ENCODE measurements at places on chromosomes 11 and 22.

DNA sequence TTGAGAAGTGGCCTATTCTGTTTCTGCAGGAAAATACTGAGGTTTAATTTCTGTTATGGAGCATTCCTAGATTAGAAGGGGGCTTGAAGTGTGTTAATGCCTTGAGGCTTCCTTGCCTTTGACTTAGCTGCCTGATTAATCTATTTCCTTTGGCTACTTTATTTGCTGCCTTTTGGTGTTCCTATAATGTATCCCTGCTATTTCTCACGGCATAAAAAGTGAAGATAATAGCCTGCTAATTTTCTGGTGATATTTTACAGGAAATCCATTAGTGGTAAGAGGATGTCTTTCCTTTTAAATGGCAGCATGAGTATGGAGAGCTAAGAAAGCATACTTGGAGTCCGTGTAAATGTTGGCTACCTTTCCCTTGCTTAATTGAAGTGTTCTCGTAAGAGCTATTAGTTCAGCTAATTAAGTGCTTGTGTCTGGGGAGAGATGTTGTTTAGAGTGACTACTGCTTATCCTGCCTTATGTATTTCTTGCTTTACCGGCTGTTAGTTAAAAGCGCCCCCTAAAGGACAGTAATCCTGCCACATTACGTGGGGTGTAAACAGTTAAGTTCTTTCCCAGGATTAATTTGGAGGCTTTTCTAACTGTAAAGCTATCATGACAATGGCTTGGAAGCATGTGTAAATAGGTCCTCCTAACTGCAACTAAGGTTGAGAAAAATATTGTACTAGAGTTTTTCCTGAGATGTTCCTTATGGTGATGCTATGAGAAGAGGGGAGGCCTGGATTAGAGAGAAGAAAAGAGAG, 45.6 kb downstream of the ZNF280B start:
- no peak for DNase-seq

DNA sequence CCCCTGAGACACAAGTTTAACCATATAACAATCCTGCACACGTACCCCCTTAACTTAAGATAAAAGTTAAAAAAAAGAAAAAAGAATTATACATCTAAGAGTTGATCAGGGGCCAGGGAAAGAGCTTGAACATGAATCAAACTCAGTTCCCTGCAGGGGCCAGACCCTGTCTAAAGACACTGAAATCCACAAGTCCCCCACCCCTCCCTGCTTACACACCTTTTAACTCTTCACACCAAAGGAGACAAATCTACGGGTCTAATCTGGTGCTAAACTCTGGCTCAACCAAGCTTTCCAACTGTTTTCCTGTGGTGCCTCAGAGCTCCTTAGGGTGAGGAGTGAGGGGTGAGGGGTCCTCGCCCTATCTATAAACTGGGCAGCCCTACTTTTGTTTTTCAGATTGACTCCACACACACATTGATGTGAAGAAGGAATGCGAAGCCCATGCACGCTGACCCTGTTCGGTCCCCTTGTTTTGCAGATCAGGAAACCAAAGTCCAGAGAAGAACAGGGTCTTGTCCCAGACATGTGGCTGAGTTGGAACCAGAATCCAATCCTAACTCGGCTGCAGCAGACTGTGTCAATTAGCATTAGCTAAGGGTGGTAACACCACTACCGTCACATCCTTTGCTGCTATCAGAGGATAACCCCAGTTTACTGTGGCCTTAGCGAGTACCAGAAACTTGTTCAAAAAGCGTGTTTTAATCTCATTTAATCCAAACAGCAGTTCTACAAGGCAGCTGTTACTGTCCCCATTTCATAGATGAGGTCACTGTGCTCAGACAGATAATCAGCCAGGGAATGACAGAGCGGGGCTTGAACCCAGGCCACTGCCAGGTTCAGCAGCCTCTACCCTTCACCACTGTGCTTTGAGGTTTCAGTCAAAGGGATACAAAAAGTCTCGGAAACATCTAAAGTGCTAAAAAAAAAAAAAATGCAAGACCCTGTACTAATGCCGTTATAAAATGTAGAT, 145.2 kb upstream of the SYT13 start:
- no peak for DNase-seq

DNA sequence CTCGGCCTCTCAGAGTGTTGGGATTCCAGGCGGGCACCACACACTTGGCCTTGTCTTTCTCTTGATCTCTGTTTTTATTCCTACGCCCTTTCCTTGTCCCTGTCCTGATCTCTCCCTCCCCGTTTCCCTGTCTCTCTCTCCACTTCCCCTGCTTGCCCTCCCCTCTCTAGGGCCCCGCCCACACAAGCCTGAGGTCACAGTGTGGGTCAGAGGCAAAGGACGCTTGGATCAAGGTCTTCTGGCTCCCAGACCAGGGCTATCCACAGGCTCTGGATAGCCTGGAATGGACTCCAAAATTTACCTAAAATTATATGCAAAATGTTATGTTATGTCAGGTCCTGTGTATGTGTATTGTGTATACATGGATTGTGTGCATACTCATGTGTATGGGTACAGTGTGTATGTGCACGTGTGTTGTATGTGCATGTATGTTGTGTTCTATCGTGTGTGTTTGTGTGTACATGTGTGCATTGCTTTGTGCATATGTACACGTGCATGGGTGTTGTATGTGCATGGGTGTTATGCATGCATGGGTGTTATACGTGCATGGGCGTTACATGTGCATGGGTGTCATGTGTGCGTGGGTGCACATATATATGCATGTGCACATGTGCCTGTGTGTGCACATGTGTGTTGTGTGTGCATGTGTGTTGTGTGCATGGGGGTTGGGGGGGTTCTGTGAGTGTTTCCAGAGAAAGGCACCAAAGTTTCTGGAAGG, 38.3 kb downstream of the TP53I11 start:
- no peak for DNase-seq

DNA sequence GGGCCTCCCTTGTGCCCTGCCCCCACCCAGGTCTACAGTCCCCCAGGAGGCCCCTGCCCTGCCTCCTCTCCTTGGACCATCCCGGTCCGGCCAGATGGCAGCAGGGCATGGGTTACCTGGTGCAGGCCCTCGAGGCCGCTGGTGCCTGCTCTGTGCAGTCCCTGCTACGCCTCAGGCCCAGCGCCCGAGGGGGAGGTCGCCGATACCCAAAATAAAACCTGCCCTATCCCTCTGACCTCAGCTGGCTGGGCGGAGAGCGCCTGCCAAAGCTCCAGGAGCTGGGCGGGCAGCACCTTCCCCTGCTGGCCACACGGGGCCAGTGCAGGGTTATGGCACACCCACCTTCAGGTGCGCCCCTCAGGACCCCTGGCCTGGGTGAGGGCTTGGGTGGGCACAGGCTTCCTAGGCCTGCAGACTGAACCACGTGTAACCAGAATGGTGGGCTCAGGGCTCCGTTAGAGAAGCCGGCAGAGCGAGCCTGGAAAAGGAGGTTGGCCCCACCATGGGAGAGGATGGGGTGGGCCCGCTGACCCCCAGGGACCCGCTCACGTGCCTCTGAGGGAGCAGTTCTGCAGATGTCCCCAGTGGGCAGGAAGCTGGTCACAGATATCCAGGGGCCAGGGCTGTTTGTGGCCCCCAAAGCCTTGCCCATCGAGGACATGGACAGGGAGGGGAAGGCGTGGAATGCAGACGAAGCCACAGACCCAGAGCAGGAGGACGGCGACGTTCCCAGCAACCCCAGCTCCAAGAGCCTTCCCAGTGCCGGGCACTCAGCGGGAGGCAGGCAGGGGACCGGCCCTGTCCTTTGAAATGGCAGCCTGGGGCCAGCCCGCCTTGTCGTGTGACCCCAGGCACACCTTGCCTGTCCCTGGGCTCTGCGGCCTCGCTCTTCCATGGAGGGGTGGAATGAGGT, 1.7 kb upstream of the TNNT3 start:
- no peak for DNase-seq

DNA sequence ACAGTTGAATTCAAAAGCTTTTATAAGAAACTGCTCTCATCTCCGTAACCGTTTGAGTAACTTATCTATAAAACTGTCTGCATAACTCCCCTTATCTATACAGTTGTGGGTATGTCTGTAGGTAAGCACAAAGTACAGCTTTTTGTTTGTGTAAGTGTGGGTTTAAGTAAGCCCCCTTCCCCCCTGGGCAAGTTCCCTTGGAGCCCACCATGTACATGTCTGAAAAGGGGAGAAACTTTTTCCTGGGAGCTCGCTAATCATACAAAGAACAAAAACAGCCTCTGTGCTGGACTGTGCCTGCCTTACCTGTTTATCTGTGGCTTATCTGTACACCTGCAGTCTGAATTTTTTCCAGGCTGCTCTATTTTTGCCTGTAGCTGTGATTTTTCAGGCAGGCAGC, 36.3 kb upstream of the TMEM45B start:
- no peak for DNase-seq

GRCh38 chr11:113980785-113981184, 5.9 kb downstream of the HTR3A start:
- DNase-seq: no peak

DNA sequence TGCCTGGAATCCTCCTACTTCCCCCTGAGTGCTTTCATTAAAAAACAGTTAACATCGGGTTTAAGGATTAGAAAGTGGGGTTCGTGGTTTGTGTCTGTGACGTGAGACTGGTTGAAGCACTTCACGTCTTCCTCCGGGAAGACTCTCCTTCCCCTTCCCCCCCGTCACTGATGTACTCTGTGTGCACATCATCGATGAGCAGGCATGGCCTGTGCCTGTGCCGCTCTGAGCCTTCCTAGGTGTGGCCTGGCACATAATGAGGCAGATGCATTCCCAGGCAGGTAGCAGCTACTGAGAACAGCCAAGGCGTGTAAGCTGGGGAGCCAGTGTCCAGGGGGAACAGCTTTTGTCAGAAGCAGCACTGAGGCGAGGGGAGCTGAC, 93.8 kb downstream of the BCR start:
- DNase-seq: no peak

- no peak for DNase-seq
Observed at GRCh38 chr11:134711588-134711987, 299.5 kb upstream of the B3GAT1 start.

GRCh38 chr11:12962306-12962705, 46.8 kb upstream of the RASSF10 start:
- no peak for DNase-seq

DNA sequence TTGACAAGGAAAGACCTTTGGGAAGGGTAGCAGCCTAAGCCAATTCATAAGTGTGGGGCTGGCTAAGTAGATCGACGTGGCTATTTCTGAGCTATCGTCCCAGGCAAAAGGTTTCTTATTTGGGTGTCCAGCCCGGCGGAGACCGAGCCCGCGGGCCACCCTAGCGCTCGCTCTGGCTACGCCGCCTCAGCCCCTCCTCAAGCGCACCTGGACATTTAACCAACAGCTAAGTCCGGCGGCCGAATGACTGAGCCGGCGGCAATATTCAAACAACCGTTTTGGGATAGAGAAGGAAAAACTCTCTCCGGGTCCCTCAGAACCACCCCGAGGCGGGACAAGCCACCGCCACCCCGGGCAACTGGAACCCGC, 457 bp downstream of the RNF141 start:
- no peak for DNase-seq

DNA sequence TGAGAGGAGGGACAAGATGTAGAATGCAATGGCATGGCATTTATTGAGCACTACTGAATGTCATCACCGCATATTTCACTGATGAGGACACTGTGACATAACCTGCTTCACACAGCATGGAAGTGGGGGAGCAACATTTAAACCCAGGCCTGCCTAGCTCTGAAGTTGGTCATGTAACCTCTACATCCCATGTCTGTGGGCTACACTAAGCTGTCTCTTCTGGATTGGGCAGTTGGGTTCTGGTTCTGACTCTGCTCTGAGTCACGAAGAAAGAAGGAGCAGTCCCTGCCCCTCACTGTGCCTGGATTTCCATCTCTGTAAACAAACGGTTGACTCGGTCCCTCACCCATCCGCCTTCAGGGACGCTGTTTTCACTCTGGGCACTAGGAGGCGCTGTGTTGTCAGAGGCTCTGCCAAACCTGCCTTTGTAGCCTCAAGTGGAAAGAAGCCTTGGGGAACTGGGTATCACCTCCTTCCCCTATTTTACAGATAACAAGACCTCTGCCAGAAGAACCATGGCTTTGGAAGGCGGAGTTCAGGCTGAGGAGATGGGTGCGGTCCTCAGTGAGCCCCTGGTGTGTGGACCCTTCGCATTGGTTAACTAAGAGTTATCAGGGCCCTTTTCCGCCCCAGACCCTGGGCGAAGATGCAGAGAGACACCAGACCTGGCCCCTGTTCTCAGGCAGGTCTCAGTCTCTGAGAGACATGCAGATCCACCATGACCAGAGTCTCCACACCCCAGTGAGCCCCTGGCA, 12.7 kb upstream of the ARHGEF17 start:
- DNase-seq: no peak

GRCh38 chr11:46387919-46388618, 3.5 kb downstream of the CHRM4 start:
- no peak for DNase-seq

All from NCI-H1436 treated with DMSO at 0.1 percent for 48 hours (cell line).